SK-N-DZ (cell line): ENCODE measurements at places on chromosomes 2 and 18.

DNA sequence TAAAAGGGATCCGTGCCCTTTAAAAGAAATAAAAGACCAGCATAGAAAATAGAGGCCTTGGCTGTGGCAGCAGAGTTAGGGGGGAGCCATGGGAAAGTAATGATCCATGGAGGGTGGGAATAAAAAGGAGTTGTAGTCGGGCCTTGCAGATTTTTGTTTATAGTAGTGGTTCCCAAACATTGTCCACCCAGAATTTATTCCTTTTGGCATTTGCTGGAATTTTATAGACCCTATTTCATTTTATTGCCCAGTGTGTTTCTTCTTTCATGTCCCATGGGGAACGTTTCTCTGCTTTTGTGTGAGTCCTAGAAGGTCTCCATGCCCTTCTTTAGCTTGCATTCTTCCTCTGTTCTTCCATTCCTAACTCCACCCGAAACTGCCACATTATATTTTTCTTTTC, 222.2 kb downstream of the LTBP1 start:
- DNase-seq: no peak

- no peak for DNase-seq
These were observed 72.7 kb upstream of the STON1 start for GRCh38 chr2:48457227-48457626.

DNA sequence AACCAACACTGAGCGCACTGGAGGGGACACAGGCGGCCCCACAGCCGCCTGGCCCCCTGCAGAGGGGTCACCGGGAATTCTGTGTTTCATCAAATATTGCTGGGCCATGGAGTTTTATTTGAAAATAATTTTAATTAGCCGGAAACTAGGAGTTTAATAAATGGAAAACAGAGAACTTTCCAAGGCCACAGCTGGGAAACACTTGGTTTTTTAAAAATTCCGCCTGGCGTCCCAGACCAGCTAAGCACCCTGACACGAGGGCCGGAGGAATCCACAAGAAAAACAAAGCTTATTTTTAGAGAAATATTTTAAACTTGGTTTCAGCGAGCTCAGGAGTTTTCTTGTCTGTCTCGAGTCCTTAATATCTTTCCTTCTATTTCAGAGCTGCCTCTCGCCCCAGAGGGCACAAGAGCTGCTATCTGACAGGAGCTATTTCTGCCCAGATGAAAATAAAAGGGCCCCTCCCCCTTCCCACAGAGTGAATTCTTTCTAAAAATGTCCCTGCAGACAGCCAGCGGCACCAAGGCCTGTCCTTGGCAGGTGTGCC, 8.2 kb downstream of the ZFP36L2 start:
- DNase-seq: no peak

DNA sequence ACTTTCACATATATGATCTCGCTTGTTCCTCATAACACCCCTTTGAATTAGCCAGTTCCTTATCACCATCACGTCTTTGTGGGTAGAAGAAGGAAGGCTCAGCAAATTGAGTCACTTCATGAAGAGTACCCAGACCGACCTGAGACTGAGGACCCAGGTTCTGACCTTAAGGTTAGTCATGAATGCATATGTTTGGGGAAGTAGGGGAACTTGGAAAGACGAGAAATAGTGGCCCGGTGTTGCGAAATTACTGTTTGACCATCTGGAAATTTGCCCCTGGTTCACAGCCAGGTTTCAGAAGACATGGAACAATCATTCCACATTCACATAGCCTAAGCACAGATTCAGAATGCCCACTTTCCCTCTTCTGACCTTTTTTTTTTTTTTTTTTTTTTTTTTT, 59.8 kb downstream of the MEIS1 start:
- DNase-seq: no peak

GRCh38 chr18:42112657-42113420, 157.8 kb downstream of the PIK3C3 start:
- no peak for DNase-seq

DNA sequence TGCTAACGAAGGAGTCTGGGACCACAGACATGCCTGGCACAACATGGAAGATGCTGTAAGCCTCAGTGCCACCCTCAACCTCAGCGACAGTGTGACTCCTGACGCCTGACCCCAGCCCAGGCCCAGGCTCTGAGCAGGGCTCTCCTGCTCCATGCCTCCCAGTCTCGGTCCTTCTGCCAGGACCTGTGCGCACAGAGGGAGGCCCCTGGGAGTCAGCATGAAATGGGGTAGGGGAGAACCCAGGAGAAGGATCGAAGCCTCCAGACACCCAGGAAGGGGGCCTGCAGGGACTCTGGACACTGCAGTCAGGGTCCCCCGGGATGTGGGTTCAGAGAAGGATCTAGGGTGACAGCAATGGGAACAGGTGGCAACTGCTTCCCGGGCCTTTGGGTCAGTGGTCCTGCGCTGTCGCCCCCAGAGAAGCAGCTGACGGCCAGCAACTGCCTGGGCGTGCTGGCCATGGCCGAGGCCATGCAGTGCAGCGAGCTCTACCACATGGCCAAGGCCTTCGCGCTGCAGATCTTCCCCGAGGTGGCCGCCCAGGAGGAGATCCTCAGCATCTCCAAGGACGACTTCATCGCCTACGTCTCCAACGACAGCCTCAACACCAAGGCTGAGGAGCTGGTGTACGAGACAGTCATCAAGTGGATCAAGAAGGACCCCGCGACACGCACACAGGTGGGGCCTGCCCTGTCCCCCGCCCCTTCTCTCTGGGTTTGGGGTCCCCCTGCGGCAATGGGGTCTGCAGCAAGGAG, 233.9 kb downstream of the ATAD2B start:
- no peak for DNase-seq
